ENCODE measurements at places on chromosomes 13 and 19. TPM values are rescaled to one million over a fixed set of nuclear protein-coding genes. Genes with fewer than 3 reads are reported as not detected.

The IZUMO2 gene
- not detected for total RNA-seq

DNA sequence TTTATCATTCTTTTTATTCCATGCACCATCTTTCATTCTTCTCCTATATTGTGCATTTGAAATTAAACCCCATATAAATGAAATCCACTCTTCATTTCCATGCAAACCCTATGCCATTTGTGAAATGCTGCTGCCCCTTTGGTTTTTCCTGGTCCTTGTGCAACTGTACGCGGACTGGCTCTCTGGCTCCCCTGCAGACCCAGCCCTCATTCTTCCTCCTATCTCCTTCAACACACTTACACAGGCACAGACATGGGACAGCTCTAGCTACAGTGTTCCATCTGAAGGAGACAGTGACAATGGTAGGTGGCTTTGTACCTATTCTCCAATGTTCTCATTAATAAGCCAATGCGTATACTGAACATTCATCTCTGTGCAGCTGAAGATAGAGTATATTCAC, 81.6 kb downstream of the ESD start:
- DNase-seq: no peak

The ZNF470 gene
- total RNA-seq: 1.4 TPM

GRCh38 chr19:8261347-8261746, 46.8 kb downstream of the CD320 start:
- DNase-seq: no peak

DNA sequence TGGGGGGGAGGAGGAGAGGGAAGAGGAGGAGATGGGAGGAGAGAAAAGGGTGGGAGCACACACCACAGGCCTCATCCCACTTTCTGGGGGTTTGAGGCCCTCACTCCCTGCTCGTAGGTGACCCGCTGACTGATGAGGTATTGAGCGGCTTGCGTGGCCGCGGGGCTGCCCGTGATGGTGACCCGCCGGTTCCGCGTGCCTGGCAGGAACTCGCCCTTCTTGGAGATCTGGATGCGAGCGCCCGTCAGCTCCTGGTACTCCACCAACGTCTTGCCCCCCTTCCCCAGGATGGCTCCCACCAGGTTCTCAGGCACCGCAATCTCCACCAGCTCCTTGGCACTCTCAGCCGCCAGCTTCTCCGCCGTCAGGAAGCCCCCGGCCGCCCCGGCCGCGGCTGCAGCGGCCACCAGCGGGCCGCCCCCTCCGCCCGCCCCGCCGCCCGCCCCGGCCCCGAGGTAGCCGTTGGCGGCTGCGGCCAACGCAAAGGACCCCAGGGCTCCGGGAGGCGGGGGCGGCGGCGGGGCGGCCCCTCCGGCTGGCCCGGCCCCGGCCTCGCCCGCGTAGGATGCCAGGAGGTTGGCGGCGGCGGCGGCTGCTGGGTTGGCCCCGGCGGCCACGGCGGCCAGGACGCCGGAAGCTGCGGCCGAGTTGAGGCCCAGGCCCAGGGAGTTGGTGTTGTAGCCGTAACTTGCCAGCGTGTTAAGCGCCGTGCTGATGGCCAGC, 25.4 kb upstream of the NANOS2 start:
- DNase-seq: no peak

GRCh38 chr19:50969413-50969760, at the start of gene KLK6:
KLK6 (minus strand) TSS chr19:50969591; CDS start chr19:50968104, 1,487 bp downstream.
- DNase-seq: no peak

- DNase-seq: no peak
Observed at GRCh38 chr19:41801792-41802211, 5.4 kb downstream of the CEACAM3 start.

GRCh38 chr19:6693681-6694080, 23.7 kb upstream of the TNFSF14 start:
- DNase-seq: no peak

GRCh38 chr19:36421749-36422481, 3.5 kb upstream of the ZFP82 start:
- DNase-seq: no peak

GRCh38 chr19:3075605-3076431, 13.5 kb upstream of the TLE5 start:
- DNase-seq: peak; percentile 71

The AZU1 gene
- not detected for total RNA-seq

The BICRA gene
- total RNA-seq: 6.6 TPM

The PGLYRP2 gene
- not detected for total RNA-seq

DNA sequence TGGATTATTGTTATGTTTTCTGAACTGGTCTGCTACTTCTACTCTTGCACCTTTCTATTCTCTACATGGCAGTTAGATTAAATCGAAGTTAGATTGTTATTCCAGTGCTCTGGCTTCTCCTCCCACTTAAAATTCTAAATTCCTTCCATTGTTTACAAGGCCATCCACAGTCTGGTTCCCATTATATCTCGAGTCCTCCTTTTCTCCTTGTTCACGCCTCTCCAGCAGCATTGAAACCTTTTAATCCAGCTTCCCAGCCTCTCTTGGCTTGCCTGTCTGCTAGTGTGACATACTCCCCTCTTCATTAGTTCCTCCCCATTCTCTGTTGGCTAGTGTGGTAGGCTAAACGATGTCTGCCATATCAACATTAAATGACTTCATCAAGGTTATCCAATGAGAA, 54.5 kb downstream of the DNAJC15 start:
- DNase-seq: no peak

GRCh38 chr19:33302974-33303790, 848 bp upstream of the CEBPA start:
- DNase-seq: peak; percentile 51

DNA sequence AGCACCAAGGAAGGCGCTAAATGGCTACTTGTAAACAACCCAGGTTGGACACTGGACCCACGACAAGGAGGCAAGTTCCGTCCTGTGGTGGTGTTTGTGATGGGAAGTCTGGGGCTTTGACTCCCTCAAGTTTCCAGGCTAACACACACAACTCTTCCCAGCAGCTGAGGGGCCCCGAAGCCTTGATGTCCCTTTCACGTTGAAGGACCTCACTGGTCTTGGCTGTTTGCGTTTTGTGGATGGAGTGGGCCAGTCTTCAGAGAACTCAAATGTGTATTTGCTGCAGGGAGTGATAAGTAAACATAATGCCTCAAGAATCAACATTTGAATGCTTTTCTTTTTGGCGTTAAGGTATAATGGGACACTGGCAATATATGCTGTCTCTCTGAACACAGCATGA, 199.2 kb downstream of the TM9SF2 start:
- no peak for DNase-seq

DNA sequence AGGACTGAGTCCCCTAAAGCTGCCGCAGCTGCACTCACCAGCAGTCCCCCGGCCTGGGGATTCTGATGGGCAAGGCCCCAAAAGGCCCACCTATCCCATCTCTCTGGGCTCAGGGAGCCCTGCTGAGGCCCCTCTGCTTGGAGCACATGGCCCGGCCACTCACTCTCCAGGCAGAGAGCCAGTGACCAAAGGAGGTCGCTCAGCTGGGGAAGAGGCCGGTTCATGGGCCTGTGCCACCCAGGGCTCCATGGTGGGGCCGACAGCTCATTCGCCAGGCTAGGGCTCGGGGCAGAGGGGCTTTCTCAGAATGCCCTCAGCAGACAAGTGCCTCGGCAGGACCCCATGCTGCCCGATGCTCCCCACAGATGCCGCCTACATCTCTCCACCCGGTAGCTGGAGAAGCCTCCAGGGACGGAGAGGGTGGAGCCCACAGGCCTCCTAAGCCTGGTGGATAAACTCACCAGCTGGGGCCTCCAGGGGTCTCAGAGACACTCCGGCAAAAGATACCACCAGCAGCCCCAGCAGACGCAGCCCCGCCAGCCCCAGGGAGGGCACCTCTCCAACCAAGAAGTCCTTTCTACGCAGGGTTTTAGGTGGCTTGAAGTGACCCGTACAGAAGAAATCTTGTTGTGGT, 54.4 kb downstream of the MLLT1 start:
- no peak for DNase-seq

The ATP4A gene
- total RNA-seq: 2.2 TPM

DNA sequence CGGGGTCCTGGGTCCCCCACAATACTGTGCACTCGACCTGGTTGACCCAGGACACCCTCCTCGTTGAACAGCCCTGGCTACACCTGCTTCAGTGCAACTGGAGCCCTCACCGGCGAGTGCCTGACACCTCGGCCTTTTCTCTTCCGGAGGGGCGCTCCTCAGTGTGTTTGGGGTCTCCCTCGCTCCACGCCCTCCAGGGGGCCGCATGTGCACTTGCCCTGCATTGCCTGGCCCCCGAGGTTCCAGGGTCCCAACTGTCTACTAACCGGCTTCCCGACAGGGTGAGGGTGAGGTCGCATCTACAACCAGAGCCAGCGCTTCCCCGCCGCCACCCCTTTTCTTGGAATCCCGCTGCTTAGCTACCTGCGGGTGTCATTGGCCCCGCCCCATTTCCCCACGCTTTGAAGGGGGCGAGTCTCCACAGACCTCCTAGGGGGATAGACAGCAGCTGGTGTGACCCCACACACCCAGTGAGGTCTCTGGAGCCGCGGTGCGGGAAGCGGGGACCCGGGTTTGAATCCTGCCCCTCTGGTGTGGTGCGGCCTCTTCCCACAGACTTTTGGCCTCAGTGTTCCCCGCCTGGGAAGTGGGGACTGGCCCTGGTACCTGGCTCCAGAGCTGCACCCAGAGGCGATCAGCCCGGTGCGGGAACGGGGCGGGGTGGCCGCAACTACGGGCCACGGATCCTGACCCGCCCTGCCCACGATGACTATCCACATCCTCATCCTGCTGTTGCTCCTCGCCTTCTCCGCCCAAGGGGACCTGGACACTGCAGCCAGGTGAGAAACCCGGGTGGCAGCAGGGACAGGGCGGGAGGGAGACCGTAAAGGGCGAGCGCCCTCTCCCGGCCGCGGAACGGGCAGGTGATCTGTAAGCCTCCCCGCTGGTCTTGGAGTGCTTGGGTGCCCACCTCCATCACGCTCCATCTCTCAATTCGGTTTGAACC, at the start of gene ADM5:
ADM5 (plus strand) TSS at position 462 of the 946 bp plus-strand sequence; CDS start at position 706, 244 bp downstream.
- DNase-seq: no peak

- no peak for DNase-seq
Observed at GRCh38 chr19:9531933-9532332, 6.5 kb downstream of the ZNF426 start.

The ZNF230 gene
- 3.2 TPM for total RNA-seq

DNA sequence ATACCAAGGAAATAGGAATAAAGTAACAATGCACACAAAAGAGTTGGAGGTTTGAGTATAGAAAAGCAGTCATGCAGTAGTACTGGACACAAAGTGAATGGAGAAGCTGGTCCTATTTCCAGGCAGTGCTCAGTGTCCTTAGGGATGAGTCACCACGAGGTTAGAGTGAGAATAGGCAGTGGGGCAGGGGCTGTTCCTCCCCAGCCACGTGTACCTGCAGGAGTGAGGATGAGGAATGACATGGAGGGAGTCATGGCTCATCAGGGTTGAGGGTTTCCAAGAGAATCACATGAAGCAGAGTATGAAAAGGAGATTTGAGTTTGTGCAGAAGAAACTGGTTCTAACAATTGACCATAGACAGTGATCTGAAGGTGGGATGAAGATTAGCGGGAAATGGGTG, 74.8 kb upstream of the ZNF835 start:
- no peak for DNase-seq

DNA sequence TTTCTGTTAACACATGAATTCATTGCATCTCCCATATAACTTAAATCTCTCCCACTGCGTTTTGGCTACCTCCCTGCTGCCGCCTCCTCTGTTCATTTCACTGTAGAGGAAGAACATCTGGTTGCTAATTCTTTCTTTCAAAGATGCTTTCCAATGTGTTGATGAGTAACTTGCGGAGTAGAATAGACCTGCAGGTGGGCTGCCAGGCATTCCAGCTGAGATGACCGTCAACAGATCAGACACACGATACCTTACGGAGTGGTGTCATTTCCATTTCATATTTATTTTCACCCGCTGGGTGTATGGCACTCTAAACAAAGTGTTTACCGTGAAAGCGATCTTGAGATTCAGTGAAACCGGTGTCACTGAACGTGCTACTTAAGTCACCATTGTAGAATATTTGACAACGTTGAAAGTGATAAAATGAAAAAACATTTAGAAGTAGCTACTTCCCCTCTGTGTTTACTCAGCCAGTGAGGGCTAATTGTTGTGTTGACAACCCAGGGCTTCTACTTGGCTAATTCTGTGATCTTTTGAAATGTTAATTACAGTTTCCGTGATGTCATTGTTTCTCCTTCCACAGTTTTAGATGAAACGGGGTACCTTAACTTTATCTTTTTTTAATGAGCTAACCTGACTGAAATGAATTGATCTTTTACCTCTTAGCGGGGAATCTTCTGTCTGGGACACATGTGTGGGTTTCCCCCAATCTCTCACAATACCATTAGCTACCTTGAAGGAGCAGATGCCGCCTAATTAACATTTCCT, 228.5 kb upstream of the ARGLU1 start:
- no peak for DNase-seq

GRCh38 chr13:80740071-80740470, 399.1 kb upstream of the SPRY2 start:
- DNase-seq: no peak

DNA sequence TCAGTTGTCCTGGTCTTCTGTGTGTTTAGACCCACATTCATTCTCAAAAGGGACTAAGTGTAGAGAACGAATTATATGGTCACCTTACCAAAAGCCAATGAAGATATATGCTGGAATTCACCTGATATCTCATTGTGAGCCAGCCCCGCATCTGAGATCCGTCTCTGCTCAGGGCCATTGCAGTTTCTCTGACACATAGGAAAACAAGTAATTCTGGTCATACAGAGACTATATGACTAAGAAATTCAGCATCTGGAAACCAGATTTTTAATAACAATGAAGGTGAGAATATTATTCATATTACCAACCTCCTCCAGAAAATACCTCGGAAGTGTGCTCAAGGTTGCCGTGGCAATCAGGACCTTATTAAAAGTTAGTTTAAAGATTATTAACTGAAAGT, 278.6 kb upstream of the EDNRB start:
- DNase-seq: no peak

DNA sequence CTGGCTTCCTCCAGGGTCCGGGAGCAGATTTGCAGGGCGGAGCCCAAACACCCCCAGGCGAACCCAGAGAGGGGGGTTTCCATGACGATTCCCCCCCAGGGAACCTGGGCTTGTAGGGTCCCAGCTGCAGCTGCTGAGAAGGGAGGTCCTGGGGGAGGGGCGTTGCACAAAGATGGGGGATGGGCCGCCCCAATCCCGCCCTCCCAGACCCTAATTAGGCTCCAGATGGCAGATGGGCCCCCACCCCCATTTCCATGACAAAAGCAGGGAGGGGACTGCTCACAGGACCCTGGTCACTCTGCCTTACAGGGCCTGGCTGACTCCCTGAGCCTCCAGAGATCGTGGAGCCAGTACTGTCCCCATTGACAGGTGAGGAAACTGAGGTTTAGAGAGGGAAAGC, 15.2 kb downstream of the ELAVL3 start:
- no peak for DNase-seq
